ENCODE measurements at places on chromosomes 4 and X. TPM values are rescaled to one million over a fixed set of nuclear protein-coding genes. Genes with fewer than 3 reads are reported as not detected.

TCEAL9 gene
- total RNA-seq = 154 TPM

EVC2 gene
- 14.7 TPM for total RNA-seq

L1CAM gene
- total RNA-seq = 122 TPM

MAGEA10 gene
- not detected for total RNA-seq

GPC4 gene
- 33.1 TPM for total RNA-seq

CSN1S1 gene
- not detected for total RNA-seq

PIR gene
- total RNA-seq = 1.4 TPM

CT45A2 gene
- not detected for total RNA-seq

HS3ST1 gene
- 2.4 TPM for total RNA-seq

GRCh38 chr4:127113844-127114362 lies 518.9 kb upstream of the INTU start:
- DNase-seq = no peak

- DNase-seq = no peak
These were observed 851.6 kb downstream of the PDHA2 start for GRCh38 chr4:96691521-96691920.

- DNase-seq = no peak
These were observed 1677.3 kb upstream of the TENM3 start for GRCh38 chr4:180565856-180566431.

GRCh38 chr4:88396681-88397080 lies 18.0 kb downstream of the HERC6 start:
- DNase-seq = no peak

DNA sequence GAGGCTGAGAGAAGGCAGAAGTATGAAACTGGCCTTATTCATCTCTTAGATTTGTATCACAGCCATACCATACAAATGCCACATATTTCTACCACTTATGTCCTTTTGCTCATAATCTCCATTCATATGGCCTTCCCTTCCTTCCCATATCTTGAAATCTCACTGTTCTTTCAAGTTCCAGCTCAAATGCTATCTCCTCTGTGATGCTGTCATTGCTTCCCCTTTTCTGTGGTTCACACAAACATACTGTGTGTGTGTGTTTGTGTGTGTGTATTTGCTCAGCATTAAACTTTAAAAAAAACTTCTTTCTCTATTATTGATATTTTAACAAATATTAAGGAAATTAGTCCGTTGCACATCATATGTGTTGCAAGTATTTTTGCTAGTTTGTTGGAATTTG lies 26.7 kb downstream of the PHKA1 start:
- no peak for DNase-seq

GRCh38 chrX:40088803-40089540 lies 8.8 kb downstream of the BCOR start:
- no peak for DNase-seq

DNA sequence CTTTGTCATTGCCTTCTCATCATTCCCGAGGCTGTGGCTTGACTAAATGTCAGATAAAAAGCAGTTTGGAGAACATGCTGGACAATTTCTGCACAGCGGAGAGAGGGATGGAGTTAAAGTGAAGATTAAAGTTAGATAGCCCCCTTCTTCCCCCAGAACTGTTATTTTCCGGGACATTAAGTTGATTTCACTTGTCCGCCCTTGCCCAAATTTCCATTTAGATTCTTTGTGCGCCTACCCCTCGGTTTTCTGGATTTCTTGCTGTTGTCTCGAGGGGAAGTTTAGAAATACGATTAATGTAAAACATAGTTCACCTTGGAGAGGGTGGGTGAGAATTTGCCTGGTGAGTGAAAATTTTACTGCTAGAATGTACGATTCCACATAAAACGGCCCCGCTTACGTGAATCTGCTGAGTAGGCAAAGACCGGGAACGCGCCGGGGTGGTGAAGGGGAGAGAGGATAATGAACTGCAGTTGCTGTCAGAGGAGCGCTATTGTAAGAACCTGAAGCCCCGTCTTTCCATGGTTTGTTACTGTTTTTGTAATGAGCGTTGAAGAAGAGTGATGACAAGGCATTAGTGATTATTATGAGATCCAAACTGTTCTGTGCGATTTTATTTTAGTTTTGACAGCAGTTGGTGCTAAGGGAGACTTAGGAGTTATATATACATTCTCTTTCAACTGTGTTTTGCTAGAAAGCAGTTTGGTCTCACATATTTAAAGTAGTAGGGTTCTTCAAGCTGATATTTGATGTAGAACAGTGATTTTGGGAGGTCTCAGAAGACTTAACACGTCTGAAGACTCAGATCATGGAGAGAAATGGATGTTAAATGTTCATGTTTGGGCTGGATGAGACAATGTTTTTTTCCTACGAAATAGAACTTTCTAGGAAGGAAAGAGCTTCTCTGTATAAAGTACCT lies 73.0 kb downstream of the AFF1 start:
- no peak for DNase-seq

GRCh38 chr4:15291122-15291521 lies 136.7 kb upstream of the C1QTNF7 start:
- no peak for DNase-seq

DNA sequence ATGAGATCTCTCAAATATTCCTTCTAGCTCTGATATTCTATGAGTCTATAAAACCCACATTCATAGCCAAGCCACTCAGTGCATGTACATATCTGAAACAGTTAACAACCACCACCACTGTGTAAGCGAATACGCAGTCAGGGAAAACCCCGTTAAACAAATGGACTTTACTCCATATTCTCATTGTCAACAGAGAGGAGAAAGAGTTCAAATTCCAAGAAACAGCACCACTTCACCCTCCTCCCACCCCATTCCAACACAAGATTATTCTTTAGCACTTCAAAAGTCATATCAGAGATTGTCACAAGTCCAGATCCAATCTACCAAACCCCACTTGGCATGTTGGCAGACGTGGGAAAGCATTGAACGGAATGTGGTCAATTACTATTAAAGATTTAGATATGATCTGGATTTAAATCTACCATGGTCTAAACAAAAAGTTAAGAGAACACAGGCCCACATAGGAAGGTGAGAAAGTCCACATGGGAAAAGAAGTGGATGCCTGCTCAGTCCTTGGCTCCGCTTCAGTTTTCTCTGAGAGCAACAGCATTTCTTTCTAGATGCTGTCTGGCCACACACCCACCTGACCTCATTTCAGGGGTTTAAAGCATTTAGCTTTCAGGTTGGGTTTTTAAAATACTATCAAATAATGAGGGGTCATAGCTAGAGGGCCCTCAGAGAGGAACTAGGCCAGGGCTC lies 39.8 kb upstream of the KLHL13 start:
- DNase-seq = no peak

- no peak for DNase-seq
These were observed 228.1 kb upstream of the PPARGC1A start for GRCh38 chr4:24117975-24118374.

DNA sequence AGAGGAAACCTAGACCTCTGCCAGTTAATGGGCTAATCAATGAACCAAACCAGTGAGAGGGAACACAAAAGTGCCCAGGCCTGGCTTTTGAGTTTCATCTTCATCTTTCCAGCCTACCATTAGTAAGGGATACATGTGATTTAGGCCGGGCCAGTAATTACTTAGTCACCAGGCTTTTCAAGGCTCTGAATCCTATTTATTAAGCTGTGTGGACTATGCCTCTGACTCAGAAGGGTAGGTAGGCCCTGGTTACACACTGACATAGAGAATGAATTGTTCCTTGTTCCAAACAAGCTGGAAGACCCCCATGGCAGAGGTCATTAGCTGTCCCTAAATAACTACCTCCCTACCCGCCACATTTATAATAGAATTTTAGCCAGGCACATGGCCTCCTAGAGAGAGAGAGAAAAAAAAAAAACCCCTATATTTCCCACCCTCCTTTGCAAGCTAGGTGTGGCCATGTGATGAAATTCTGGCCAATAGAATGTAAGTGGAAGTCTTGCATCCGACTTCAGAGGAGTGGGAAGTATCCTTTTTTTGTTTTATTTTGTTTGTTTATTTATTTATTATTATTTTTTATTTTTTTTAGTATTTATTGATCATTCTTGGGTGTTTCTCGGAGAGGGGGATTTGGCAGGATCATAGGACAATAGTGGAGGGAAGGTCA lies 112.3 kb upstream of the BCOR start:
- DNase-seq = no peak

DNA sequence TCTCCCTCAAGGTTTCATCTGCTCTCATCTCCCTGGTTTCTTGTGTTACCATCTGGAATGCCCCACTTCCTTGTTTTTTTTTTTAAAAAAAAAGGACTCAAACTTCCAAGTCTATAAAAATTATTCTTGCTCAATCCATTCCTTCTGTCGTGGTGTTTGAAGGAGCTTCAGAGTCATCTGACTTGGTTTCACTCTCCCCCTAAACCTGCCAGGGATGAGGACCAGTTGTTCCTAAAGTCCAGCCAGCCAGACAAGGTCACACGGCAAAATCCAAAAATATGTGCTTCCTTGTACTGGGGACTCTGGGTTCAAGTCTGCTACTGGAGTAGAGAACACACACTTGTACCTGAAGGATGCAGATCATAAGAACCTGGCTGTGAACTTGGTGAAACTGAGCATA lies 84.5 kb upstream of the GPM6B start:
- DNase-seq = no peak

DNA sequence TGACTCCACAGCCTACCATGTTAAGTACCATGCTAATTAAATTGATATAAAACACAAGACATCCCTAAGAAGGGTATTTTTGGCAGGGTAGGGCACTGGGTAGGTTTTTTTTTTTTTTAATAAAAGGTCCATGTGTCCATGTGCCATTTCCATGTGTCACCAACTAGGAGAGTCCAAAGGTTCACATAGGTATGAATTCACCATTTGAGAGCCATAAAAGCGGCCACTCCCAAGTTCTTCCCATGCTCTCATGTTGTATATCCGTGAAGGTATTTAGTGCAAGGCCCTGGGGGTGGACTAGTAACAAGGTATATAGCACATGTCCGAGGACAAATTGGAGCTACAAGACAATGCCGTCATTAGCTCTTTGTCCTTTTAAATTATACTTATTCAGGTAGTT lies 107.3 kb downstream of the PDE5A start:
- DNase-seq = no peak

DNA sequence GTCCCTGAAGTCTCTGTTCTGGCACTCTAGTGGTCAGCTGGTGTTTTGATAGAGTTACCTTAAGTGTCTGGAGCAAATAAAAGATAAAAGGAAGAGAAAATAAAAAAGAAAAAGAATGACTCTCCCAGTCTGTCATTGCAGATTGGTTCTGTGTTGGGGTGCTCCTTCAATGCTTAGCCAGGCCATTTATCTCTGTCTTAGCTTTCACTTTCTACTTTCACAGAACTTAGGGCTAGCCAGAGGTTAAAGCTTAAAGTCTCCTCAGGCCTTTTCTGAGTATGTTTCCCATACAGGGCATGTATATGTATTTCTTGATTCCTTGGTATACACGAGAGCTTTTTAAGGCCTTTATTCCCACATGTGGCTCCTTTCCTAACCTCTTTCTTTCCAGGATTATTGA lies 83.1 kb upstream of the TEX13D start:
- DNase-seq = no peak

DNA sequence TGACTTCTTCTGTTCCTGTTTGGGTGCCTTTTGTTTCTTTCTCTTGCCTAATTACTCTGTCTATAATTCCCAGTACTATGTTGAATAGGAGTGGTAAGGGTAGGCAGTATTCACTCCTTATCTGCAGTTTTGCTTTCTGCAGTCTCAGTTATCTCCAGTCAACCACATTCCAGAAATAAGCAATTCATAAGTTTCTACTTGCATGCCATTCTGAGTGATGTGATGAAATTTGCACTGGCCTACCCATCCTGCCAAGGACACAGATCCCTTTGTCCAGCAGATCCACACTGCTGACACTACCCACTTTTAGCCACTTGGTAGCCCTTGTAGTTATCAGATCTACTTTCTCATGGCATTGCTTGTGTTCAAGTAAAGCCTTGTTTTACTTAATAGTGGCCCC lies 971.6 kb upstream of the INTU start:
- no peak for DNase-seq

DNA sequence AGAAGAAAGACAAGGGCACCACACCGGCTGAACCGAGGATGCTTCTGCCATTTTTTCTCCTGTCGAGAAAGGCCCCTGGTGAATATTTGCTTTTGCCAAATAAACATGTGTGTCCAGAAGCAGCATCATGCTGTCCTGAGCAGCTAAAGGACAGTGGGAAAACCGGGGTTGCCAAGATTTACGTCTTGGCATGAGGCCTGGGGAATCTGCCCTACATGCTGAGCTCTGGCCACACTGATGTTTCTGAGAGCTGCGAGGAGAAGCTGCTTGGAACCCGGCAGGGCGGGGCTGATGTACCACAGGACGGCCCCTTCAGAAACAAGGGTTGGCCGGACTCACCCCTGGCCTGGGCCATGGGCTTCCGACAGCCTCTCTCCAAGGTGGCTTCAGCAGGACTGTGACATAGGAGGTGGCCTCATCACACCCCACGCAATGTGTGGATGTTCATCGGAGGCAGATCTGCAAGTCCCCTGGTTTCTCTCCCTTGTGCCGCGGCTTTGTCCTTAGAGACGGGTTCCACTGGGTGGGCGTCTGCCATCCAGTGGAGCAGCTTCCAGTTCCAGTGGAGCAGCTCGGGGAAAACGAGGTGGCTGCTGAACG lies 42.2 kb upstream of the SORCS2 start:
- DNase-seq = no peak

- DNase-seq = no peak
These were observed 57.0 kb upstream of the LRAT start for GRCh38 chr4:154686838-154687237.

GRCh38 chr4:113468165-113469022 lies 293.1 kb downstream of the CAMK2D start:
- peak; percentile 99 for DNase-seq

DNA sequence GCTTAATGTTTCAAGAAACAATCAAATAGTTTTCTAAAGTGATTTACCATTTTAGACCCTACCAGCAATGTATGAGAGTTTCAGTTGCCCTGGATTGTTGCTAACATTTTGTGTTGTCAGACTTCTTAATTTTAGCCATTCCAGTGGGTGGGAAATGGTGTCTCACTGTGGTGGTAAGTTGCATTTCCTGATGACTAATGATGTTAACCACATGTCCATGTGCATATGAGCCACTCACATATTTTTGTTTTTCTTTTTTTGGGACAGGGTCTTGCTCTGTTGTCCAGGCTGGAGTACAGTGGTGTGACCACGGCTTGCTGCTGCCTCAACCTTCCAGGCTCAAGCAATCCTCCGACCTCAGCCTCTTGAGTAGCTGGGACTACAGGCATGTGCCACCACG lies 48.3 kb downstream of the MED28 start:
- DNase-seq = peak; percentile 18

DNA sequence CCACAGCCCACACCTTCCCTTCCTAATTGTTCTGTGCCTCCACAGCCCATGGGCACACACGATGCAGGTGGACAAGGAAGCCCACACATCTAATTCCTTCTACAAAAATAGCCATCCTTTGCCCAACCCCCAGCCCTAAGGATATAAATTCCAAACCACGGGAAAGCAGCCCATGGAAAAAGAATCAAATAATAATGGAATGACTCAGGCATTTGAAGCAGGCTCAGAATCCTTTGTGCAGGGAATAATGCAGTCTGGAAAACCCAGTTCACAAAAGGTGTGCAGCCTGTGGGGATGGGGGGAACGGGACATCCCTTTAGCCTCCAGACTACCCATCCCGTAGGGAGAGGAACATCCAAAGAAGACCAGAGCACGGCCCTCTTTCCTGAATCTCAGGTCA lies 342.3 kb upstream of the GALNT7 start:
- no peak for DNase-seq
